ENCODE measurements at places on chromosomes 1 and 21.

- peak; percentile 31 for DNase-seq
Measured at GRCh38 chr1:201265756-201266155, 17.6 kb upstream of the PKP1 start.

DNA sequence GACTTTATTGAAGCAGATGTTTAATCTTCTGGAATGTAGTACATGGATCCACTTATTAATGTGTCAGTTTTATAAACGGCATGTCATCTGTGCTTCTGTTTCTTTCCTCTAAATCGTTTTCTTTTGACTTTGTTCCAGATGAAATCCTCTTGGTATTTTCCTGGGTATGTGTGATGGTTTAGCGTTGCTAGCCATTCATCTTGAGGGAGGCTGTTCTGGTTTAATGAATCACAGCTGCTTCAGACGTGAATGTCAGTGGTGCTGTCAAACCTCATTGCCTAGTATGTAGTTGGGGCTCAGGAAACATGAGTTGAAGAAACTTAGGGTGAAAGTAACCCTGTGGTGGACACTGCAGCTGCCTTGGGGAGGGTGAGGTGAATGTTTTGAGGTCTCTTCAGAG, 33.2 kb downstream of the KCNK1 start:
- DNase-seq: no peak

DNA sequence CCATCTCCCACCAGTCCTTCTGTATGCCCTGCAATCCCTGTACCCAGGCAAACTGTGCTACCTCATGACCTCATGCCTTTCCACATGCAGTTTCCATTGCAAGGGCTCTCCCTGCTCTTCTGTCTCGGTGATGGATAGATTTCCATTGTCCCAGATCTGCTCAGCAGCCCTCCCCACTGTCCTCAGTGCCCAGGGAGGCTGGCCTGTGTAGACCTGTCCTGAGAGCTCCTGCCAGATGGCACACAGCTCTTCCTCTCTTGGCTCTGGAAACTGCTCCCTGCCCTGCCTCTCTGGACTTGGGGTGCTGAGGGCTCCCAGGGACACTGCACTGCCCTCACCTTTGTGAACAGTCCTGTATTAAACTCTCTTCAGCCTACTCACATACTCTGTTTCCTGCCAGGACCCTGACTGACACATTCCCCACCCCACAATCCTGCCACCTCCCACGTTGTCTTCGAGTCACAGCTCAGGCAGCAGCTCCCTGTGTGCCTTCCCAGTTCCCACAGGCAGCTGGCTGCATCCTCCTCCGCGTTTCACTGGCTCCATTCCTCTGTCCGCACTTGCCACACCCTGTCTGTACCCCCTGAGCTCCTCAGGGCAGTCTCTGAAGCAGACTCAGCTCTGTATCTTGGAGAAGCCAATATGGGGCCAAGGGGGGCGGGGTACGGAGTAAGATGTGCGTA, 57.0 kb downstream of the SPATA46 start:
- peak; percentile 50 for DNase-seq

- no peak for DNase-seq
Measured at GRCh38 chr1:203481196-203481595, 5.6 kb downstream of the PRELP start.

DNA sequence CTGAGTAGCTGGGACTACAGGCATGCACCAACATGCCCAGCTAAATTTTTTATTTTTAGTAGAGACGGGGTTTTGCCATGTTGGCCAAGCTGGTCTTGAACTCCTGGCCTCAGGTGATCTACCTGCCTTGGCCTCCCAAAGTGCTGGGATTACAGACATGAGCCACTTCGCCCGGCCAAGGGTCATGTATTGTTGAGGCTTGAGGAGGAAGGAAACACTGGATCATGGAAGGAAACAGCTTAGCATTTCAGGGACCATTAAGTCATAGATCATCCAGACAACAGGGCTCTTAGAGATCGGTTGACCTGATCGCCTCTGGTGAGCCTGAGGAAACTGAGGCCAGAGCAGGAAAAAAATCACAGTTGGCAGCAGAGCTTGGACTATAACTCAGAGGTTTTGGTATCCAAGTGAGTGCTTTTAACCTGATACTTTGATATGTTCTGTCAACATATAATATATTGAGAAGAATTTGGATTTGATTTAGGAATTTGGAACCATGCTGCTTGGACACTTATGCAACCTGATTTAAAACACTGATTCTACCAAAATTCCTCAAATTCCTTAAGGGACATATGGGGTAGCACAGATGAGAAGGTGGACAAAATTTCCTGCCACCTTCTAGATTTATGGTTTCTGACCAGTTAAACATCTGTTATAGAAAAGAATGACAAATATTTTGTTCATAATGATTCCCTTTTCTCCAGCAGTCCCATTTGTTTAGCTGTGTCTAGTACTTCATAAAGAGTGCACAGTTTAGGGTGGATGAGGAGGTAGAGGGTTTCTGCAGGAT, 13.1 kb upstream of the BMP8A start:
- DNase-seq: peak; percentile 33

DNA sequence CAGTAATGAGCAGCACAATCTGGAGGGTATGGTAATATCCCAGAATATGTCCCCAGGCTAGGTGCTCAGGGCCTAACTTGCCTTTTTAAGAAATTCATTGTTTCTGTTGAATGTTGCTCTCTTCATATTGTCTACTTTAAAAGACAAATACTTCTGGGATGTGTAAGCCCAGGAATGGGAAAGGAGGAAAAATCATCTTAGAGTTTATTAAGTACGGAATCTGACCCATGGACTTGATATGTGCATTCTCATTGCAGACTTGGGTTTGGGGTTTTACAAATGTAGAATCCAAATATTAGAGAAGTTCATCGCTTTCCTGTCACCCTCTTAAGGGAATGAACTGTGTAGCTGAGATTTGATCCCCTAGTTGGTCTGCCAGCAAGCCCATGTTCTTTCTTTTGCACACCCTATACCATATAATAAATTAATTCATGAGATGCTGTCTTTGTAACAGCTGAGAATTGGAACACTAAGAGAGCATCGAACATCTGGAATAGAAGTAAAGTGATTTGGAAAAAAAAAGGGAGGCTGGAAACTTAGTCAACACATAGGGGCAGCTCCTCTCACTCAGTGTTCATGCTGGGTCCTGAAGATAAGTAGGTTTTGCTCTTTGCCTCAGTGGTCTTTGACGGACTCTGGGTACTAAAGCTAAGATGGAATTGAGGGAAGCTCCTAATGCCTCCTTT, 235.8 kb upstream of the C1orf105 start:
- no peak for DNase-seq

GRCh38 chr21:17196623-17197022, 316.2 kb upstream of the CXADR start:
- DNase-seq: no peak

GRCh38 chr1:111202707-111203623, 2.5 kb upstream of the DENND2D start:
- no peak for DNase-seq

- DNase-seq: no peak
Measured at GRCh38 chr1:170694172-170694926, 30.4 kb downstream of the PRRX1 start.

DNA sequence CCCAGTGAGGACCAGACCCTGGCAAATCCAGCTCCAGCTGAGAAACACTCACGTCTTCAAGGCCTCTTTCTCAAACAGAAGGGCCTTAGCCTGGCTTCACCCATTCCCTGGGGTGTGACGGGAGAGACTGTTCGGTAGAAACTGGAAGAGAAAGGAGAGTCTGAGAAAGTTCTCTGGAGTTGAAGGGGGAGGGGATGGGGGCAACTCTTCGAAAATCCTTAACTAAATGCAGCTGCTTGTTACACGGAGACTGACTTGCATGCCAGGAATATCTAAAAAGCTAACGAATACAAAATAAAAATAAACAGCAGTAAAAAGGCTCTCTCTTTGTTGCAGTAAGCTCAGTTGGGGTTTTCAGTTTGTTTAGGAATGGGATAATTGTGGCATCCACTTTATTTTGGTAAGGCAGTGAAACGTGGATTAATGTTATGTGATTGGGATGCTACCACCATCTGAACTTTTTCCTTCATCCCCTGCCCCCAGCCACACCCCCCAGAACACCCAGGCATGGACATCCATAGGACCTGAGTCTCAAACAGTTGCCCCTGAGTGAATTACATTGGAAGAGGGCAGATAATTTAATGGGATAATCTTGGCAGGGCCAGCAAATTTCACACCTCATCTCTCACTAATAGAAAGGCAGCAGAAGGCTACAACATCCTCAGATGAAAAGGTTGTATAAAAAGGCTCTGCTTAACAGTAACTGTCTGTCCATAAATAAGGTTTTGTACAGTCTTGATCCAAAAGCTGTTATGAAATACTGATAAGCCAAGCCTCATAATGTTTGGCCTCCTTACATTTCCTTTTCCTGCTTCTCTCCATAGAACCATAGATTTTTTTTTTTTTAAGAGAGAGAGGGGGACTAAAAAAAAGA, 5.8 kb downstream of the ROR1 start:
- peak; percentile 25 for DNase-seq

- DNase-seq: no peak
Measured at GRCh38 chr1:69421286-69421685, 146.4 kb upstream of the LRRC7 start.

DNA sequence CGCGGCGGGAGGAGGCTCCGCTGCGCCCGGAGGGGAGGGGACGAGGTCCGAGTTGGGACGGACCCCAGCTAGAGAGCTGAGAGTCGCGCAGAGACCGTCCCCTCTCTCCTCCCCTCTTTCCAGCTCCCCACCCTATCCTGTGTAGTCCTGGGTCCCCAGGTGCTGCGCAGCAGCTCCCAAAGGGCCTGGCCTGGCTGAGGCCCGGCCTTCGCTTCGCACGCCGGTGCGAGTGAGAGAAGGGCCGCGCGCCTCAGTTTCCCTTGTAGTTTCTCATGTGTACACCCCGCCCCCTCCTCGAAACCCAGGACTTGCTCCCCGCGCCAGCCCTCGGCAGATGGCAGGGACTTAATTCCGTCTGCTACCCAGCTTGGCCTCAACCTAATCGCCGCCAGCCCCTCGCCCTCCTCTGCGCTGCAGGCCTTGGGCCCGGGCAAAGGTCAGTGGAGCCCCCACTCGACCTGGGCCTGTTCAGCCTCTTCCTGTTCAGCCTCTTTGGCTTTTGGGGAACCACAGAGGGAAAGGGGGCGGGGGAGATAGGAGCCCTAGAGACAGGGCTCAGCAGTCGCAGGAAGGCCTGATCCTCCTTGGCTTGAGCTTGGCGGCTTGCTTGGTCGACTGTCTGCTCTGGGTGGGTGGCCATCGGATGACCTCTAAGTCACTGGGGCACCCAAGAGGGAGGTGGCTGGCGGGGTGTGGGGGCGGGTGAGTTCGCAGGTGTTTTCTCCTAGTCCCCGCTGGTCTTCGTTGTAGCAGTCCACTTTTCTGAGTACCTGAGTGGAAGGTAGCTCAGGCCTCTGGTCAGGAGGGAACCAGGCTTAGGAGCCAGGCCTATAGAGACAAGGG, 1.0 kb downstream of the ZNF687 start:
- peak; percentile 39 for DNase-seq

DNA sequence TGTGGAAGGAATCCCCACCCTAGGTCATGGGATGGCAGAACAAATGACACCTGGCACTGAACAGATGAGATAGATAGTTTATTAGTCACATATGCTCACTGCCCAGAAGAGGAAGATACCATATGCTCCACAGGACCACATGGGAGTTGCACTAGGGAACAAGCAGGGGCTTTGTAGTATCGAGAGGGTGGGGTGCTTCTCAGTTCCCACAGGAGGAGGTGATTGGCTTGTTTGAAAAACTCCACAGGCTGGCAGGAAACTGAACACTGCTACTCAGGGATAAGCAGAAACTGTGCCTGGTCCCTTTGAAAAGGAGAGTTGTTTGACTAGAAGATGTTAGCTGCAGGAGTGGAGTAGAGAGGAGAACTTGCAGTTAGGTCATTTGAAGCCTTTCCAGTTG, 31.9 kb upstream of the RXRG start:
- no peak for DNase-seq

DNA sequence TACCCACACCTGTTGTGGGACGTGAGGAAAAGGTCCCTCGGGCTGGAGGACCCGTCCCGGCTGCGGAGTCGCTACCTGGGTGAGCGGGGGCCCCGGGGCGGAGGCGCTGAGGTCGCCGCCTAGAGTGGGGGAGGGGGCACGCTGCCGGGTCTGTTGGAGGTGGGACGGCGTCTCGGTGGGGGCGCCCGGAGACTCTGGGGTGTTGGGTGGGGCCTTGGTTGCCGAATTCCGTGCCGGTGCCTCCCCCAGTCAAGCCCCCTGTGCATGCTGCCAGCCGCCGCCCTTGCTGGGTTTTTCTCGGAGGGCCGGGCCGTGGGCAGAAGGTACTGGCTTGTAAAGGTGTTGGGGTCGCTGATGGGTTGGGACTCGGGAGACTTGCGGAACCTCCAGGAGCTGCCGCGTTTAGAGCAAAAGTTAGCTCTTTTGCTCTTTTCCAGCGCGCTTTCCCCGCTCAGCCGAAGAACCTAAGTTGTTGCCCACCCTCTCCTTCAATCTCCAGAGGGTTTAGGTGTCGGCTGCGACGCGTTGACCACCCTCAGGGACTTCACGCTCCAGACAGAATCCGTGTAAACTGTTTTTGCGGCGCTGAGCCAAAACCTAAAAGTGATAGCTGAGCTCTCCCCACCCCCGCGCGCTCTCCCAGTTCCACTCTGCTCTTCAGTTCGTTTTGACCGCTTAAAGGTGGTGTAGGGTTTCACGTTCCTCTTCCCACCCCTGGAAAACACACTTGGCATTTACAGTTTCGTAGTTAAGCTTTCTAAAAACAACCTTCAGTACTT, at the start of gene MPC2:
TSS of gene MPC2 (minus strand) at position 143 of the 779 bp plus-strand sequence. CDS start 1,231 bp downstream, outside the sequence.
- DNase-seq: peak; percentile 77

GRCh38 chr1:21575351-21575942, 66.2 kb downstream of the ALPL start:
- DNase-seq: no peak

GRCh38 chr1:233487408-233487807, 126.5 kb upstream of the KCNK1 start:
- no peak for DNase-seq

DNA sequence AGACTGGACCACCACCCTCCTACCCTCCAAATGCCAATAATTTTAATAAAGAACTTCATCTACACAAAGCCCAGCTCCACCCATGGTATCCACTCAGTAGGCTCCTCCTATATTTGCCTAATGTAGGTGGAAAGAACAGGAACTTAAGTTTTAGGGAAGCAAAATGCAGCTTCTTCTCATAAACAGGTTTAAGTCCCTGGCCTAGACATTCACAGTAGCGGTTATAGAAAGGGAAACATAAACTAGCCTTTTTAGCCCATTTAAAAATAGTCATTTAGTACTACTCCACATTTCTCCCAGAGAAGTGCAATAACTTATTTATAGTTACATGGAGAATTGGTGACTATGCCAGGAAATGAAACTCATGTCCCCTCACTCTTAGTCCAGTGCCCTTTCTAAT, 56.6 kb upstream of the CPLANE2 start:
- no peak for DNase-seq
